ENCODE measurements at places on chromosomes 2 and 18. TPM values are rescaled to one million over a fixed set of nuclear protein-coding genes. Genes with fewer than 3 reads are reported as not detected.

ARHGAP15 gene
- 5.9 TPM for total RNA-seq

SERPINB12 gene
- not detected for total RNA-seq

NAT8 gene
- not detected for total RNA-seq

RESP18 gene
- total RNA-seq = not detected

DNA sequence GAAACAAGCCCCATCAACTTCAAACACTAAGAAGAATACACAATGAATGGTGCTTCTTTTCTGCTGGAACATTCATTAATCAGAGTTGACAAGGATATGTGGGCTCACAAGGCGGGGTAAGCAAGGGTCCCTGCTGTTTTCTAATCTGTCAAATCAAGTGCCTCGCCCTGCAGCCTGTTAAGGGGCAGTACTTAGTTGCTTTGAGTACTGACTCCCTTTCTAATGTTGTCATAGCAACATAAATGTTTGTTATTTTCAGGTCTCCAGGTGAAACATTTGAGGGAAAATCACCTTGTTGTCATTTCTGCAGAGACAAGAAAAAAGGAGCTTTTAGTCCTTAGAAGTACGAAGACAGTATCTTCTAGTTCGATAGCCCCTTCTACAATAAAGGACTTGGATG, 284.7 kb upstream of the PKDCC start:
- no peaks in the 10 kb centered on the region for H3K4me1 ChIP-seq
- no peaks in the 10 kb centered on the region for H3K36me3 ChIP-seq
- H3K27ac ChIP-seq = no peak overlapping the region
- peak; percentile 8 for DNase-seq
